Stromal cell of bone marrow (primary cell): ENCODE measurements at places on chromosomes 2 and 18.

GRCh38 chr2:176147800-176148496 lies 3.4 kb upstream of the HOXD4 start:
- DNase-seq, result no peak

GRCh38 chr2:28274911-28275685 lies 117.6 kb upstream of the FOSL2 start:
- peak; percentile 88 for DNase-seq

- DNase-seq, result no peak
These were observed 186.6 kb downstream of the C1D start for GRCh38 chr2:67876176-67876575.

GRCh38 chr2:138829326-138829919 lies 49.2 kb upstream of the NXPH2 start:
- DNase-seq, result no peak

- peak; percentile 61 for DNase-seq
These were observed 14.3 kb downstream of the DSG2 start for GRCh38 chr18:31512203-31512764.

DNA sequence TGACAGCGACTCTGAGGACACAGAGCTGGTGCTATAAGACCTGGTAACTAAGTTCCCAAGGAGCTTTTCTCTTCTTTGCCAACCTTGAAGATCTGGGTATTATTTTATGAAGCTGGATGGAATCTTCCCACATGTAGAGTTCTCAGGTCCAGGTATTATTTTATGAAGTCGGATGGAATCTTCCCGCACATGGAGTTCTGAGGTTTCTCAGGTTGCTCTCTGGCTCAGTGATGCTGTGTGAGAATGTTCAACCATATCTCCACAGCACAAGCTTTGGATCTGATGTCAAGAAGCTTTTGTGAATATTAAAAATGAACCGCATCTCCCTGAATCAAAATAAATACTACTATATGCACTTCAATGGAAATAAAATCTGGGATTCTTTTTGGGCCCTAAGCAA lies at the start of gene SMIM21:
TSS of gene SMIM21 (minus strand) at position 101 of the 400 bp plus-strand sequence. CDS start 140 bp downstream, outside the sequence.
- no peak for DNase-seq

GRCh38 chr2:6574121-6574520 lies 291.6 kb downstream of the CMPK2 start:
- no peak for DNase-seq

GRCh38 chr2:78757191-78757590 lies 268.3 kb upstream of the REG3G start:
- no peak for DNase-seq
